ENCODE measurements at places on chromosomes 3 and 15. TPM values are rescaled to one million over a fixed set of nuclear protein-coding genes. Genes with fewer than 3 reads are reported as not detected.

The MUSTN1 gene
- total RNA-seq: not detected

The GABRG3 gene
- not detected for total RNA-seq

The DPPA2 gene
- not detected for total RNA-seq

The DET1 gene
- 5.0 TPM for total RNA-seq

The DNAH12 gene
- total RNA-seq: 0.06 TPM

The CCR3 gene
- total RNA-seq: not detected

The GREM1 gene
- not detected for total RNA-seq

The ZNF620 gene
- total RNA-seq: 5.6 TPM

The FOXB1 gene
- total RNA-seq: 0.54 TPM

The JAGN1 gene
- 29.6 TPM for total RNA-seq

The KCNAB1 gene
- total RNA-seq: not detected

The TSEN2 gene
- 11.5 TPM for total RNA-seq

The CD86 gene
- 1.9 TPM for total RNA-seq

The CCDC54 gene
- not detected for total RNA-seq

The SEMA7A gene
- 2.7 TPM for total RNA-seq

The CCNDBP1 gene
- 65.8 TPM for total RNA-seq

The GAP43 gene
- not detected for total RNA-seq

The FYCO1 gene
- total RNA-seq: 15.1 TPM

The EDC3 gene
- total RNA-seq: 41.1 TPM

Measured in activated CD4-positive, alpha-beta T cell treated with anti-CD3 and anti-CD28 coated beads, Interleukin-2, amount 10 ng/mL, durations not matched to agents 7 days and 5 days (primary cell).